Mesendoderm (in vitro differentiated cells): ENCODE measurements at places on chromosomes 3 and 15.

DNA sequence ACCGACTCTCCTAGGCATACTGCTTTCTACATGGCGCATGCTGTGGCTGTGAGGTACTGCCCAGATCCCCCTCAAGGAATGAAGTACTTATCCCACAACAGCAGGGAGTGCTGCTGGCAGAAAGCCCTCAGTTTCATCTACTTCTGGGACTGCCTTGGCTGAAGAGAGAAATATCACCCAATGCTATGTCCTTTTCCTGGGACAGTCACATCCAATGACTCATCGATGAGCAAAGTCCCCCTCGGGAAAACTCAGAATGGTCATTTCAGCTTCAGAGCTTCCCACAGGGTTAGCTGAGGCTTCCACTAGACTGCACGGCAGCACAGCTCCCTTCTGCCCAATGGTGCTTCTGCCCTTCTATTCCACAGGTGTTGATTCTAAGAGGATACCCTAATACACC, 3.6 kb upstream of the NMD3 start:
- H3K27ac ChIP-seq, result no peak overlapping the region
- peak; percentile 19 for DNase-seq
- H3K27me3 ChIP-seq, result no peaks in the 10 kb centered on the region
- no peaks in the 10 kb centered on the region for H3K4me1 ChIP-seq
- H3K36me3 ChIP-seq, result no peaks in the 10 kb centered on the region
- H3K4me3 ChIP-seq, result no peak overlapping the region

GRCh38 chr15:59540654-59541053, 70.9 kb upstream of the GCNT3 start:
- no peak for DNase-seq
- H3K4me1 ChIP-seq, result no peaks in the 10 kb centered on the region
- no peak overlapping the region for H3K4me3 ChIP-seq
- H3K27ac ChIP-seq, result no peak overlapping the region
- H3K36me3 ChIP-seq, result no peaks in the 10 kb centered on the region

- H3K36me3 ChIP-seq, result no peaks in the 10 kb centered on the region
- no peak overlapping the region for H3K27ac ChIP-seq
- no peaks in the 10 kb centered on the region for H3K27me3 ChIP-seq
- no peak overlapping the region for H3K4me3 ChIP-seq
These were observed 104.8 kb upstream of the RAD18 start for GRCh38 chr3:9068051-9068450.

DNA sequence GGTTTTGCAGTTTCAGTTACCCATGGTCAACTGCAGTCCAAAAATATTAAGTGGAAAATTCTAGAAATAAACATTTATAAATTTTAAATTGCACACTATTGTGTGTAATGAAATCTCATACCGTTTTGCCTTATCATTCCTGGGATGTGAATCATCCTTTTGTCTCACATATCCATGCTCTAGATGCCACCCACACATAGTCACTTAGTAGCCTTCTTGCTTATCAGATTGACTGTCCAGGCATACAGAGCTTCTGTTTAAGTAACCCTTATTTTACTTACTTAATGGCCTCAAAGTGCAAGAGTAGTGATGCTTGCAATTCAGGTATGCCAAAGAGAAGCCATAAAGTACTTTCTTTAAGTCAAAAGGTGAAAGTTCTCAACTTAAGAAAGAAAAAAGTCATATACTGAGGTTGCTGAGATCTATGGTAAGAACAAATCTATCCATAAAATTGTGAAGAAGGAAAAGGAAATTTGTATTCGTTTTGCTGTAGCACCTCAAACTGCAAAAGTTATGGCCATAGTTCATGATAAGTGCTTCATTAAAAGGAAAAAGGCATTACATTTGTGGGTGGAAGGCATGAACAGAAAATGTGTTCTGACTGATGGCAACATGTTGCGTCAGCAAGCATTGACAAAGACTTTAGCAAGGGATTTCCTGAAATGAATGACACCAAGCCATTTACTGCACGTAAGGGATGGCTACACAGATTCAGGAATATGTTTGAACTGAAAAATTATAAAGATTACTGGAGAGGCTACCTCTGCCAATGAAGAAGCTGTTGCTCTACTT, 43.8 kb downstream of the SPATA16 start:
- no peak overlapping the region for H3K27ac ChIP-seq
- H3K36me3 ChIP-seq, result no peaks in the 10 kb centered on the region
- no peaks in the 10 kb centered on the region for H3K27me3 ChIP-seq
- no peak for DNase-seq
- no peaks in the 10 kb centered on the region for H3K4me1 ChIP-seq
- no peak overlapping the region for H3K4me3 ChIP-seq

GRCh38 chr3:173708191-173708590, 310.6 kb downstream of the NLGN1 start:
- no peak overlapping the region for H3K4me3 ChIP-seq
- no peaks in the 10 kb centered on the region for H3K36me3 ChIP-seq
- DNase-seq, result peak; percentile 36
- no peaks in the 10 kb centered on the region for H3K4me1 ChIP-seq

- H3K27ac ChIP-seq, result no peak overlapping the region
- H3K36me3 ChIP-seq, result peaks cover 2% of the 10 kb centered on the region
- H3K27me3 ChIP-seq, result no peaks in the 10 kb centered on the region
These were observed 348 bp upstream of the DPP8 start for GRCh38 chr15:65517866-65518207.

- no peaks in the 10 kb centered on the region for H3K27me3 ChIP-seq
- H3K27ac ChIP-seq, result no peak overlapping the region
These were observed 200.8 kb downstream of the CNTN3 start for GRCh38 chr3:74413547-74414241.

- no peak overlapping the region for H3K4me3 ChIP-seq
- H3K27me3 ChIP-seq, result no peaks in the 10 kb centered on the region
- no peaks in the 10 kb centered on the region for H3K36me3 ChIP-seq
- no peaks in the 10 kb centered on the region for H3K4me1 ChIP-seq
These were observed 35.2 kb upstream of the GLCE start for GRCh38 chr15:69125236-69125635.

DNA sequence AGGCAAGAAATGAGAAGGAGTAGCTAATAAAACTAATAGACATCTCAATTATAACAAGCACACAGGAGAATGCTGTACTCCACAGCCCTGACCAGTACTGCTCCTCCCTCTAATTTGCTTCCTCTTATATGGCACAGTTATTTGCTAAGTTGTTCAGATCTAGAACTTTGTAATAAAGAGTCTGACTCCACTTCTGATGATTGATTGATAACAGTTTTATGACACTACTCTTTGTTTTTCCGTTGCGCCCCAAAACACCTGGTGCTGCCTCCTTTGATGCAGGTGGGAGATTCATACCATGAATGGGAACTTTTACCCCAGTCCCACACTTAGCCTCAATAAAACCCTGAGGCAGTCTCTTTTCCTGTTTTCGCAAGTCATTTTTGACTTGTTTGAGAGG, 777.7 kb downstream of the GBE1 start:
- DNase-seq, result no peak
- no peaks in the 10 kb centered on the region for H3K27me3 ChIP-seq
- no peaks in the 10 kb centered on the region for H3K36me3 ChIP-seq
- H3K27ac ChIP-seq, result no peak overlapping the region
- no peak overlapping the region for H3K4me3 ChIP-seq
- no peaks in the 10 kb centered on the region for H3K4me1 ChIP-seq

GRCh38 chr15:83308671-83309070, 24.2 kb upstream of the BNC1 start:
- H3K4me1 ChIP-seq, result peaks cover 4% of the 10 kb centered on the region
- no peak overlapping the region for H3K4me3 ChIP-seq
- H3K36me3 ChIP-seq, result no peaks in the 10 kb centered on the region

DNA sequence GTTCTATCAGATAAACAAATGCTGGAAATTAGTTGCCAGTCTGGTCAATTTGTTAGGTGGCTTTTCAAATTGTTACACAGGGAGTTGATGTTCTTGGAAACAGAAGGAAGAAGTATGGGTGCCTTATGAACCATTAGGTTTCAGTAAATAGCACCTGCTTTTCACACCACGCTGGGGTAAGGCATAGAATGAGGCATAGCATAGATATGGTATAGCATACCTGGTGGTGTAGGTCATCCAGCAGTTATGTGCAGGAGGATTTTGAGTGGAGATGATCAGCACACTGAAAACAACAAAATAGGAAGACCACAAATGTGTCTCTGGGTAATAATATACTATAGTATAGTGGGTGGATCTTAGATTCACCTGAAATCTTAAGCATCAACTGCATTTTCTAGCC, 121.4 kb downstream of the GMPS start:
- peak; percentile 48 for DNase-seq
- H3K4me3 ChIP-seq, result no peak overlapping the region
- H3K27ac ChIP-seq, result no peak overlapping the region
- no peaks in the 10 kb centered on the region for H3K27me3 ChIP-seq

- H3K36me3 ChIP-seq, result no peaks in the 10 kb centered on the region
- H3K4me3 ChIP-seq, result no peak overlapping the region
- H3K4me1 ChIP-seq, result no peaks in the 10 kb centered on the region
These were observed 743.3 kb upstream of the BCHE start for GRCh38 chr3:166580561-166580960.

DNA sequence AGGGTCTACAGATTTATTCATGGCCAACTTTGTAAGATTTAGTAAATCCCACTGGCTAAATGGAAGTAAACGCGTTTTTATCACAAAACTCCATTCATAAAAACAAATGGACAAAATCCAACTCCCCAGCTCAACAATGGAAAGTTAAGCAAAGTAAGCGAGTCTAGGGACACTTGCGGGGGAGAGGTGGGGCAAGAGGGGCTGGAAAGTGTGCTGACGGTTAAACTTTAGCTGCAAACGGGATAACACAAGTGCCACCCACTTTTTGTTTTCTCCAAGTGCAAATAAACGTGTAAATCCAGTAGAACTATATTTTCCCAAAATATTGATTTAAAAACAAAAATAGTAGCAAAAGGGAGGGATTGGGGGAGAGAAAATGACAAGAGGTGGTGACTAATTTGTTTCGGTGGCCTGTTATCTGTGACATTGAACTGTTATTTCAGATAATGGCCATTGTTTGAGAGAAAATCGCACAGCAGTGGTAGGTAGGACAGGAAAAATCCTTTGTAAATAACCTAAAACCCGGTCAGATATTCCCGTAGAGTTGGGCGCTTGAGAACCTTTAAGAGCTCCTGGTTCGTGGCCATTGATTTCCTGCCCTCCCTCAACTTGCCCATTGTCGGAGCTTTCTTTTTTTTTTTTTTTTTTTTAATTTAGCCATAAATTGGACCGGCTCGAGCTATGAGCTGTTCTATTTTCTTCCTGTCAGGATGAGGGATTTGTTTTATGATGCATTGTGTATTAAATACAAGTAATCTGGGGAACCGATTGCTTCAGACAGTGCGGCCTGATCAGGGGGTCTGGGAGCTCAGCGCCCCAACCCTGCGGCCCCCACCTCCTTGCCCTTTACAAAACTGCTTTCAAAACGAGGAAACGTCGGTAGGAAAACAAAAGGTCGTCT, 514.8 kb downstream of the MECOM start:
- no peaks in the 10 kb centered on the region for H3K27me3 ChIP-seq
- DNase-seq, result peak; percentile 79
- H3K4me1 ChIP-seq, result peaks cover 2% of the 10 kb centered on the region
- H3K4me3 ChIP-seq, result peak overlapping the region; percentile 30
- no peak overlapping the region for H3K27ac ChIP-seq

DNA sequence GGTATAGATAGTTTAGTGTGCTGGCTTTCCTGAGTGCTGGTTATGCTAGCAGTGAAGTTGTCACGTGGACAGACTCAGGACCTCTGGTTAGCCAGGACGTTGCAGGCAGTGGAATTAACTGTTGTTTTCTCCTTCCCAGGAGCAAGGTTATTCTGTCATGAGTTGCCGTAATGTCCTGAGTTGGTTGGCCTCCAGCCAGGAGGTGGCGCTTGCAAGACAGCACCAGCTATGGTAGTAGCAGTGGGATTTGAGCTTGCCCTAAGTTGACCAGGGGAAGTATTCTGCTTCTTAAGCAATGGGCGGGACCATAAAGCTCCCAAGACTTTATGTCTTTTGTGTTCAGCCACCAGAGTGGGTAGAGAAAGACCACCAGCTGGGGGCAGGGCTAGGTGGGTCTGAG, 240.7 kb upstream of the DNAJC19 start:
- no peaks in the 10 kb centered on the region for H3K36me3 ChIP-seq
- no peaks in the 10 kb centered on the region for H3K4me1 ChIP-seq
- no peak overlapping the region for H3K4me3 ChIP-seq
- H3K27ac ChIP-seq, result no peak overlapping the region
- H3K27me3 ChIP-seq, result no peaks in the 10 kb centered on the region
- DNase-seq, result peak; percentile 51

DNA sequence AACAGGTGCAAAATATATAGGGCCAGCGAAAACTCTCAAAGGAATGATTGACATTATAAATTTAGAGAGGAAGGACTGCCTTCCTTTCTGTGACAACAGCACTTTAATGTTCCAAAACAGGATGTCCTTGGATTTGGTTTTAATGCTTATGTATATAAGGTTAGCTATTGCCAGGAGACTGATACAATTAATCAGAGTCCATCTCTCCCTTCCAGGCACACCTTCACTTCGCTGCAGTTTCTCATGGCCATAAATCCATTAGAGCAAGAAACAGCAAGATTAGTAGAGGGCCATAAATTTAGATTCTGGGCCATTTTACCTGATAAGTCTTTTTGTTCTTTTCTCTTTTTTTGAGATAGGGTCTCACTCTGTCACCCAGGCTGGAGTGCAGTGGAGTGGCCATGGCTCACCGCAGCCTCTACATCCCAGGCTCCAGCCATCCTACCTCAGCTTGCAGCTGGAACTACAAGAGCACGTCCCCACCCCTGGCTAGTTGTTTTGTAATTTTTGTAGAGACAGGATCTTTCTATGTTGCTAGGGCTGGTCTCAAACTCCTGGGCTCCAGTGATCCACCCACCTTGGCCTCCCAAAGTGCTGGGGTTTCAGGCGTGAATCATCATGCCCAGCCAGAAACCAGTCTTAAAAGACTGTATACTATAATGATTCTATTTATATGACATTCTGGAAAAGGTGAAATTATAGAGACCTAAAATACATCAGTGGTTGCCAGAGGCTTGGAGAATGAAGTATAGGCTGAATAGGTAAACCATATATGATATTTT, 15.7 kb upstream of the TFRC start:
- no peak overlapping the region for H3K27ac ChIP-seq
- no peak overlapping the region for H3K4me3 ChIP-seq
- no peak for DNase-seq
- no peaks in the 10 kb centered on the region for H3K4me1 ChIP-seq

DNA sequence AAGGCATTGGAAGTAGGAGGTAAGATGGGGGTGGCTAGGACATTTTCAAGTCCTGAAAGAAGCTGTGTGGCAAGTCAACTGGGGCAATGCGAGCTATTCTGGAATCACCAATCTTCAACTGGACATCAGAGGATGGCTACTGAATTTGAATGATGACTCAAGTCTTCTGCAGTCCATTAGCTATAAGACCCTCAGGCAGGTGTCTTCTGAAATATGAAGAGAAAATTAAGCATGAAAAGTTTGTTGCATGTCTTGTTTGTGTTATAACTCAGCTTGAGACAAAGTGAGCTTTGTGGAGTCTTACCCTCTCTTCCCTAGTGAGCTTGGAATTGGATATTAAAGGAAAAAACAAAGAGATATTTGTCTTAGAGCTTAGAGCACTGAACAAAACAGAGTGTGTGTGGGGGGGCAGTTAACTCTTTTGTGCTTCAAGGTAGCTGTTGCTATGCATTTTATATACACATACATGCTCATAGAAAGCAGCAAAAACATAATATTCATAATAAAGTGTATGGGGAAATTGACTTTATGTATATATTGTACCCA, 979.1 kb downstream of the MCTP2 start:
- no peak for DNase-seq
- no peaks in the 10 kb centered on the region for H3K4me1 ChIP-seq
- H3K36me3 ChIP-seq, result no peaks in the 10 kb centered on the region
- H3K4me3 ChIP-seq, result no peak overlapping the region
- H3K27me3 ChIP-seq, result no peaks in the 10 kb centered on the region
- no peak overlapping the region for H3K27ac ChIP-seq
